ENCODE measurements at places on chromosomes 6 and 20.

DNA sequence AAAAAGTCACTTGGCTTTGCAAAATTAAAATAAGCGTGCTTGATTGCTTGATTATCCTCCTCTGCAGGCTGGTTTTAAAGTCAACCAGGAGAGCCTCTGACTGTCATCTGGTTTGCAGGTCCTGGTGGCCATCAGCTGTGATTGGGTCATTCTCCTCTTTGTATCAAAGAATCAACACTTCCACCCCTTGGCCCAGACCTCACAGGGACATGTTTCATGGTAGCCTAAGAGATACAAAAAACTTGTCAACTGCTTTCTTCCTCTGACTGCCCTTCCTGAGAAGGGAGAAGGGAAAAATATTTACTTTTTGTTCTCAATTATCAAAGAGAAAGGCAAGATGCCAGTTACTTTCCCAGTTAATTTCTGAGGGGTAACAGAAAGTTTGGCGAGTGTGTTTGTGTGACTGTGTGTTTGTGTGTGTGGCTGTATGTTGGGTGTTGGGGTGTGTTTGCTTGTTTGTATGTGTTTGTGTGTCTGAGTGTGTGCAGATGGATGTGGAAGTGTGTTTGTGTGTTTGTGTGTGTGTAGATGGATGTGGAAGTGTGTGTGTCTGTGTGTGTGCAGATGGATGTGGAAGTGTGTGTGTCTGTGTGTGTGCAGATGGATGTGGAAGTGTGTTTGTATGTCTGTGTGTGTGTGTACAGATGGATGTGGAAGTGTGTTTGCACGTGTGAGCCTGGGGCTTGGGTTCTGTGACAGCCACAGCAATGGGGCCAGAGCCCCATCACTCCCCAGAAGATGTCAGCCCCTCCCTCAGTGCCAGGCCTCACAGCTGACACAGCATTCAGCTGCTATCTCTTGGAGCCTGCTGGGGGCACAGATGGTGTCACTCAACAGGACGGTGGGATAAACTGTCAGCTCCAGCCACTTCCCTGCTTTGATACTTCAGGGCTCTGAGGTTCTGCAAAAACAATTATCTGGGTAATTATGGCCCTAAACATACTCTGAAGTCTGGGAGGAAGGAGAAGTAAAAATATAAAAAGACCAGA lies 98.6 kb upstream of the RNF24 start:
- no peak for DNase-seq

- DNase-seq, result no peak
Observed at GRCh38 chr6:167420177-167420576, 95.3 kb downstream of the TTLL2 start.

GRCh38 chr20:1313236-1313964 lies 15.5 kb downstream of the SDCBP2 start:
- DNase-seq, result peak; percentile 81

DNA sequence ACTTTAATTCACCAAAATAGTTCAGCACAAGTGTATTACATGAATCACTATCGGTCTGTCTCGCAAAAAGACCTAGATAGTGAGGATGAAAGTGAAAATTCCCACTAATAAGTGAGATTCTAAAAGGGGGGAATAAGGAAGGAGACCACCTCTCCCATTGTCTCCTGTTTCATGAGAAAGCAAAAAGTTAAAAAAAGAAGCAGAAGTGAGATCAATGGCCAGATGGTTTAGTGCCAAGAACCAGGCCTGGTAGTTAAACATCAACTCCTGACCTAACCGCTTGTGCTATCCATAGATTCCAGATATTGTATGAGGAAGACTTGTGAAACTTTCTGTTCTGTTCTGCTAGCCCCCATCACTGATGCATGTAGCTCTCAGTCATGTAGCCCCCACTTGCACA lies 293.0 kb downstream of the RNGTT start:
- no peak for DNase-seq

All from GM10248 (cell line).